ENCODE measurements at places on chromosomes 5 and 9. TPM values are rescaled to one million over a fixed set of nuclear protein-coding genes. Genes with fewer than 3 reads are reported as not detected.

Gene NREP
- total RNA-seq: 2.2 TPM

Gene FOXD4L6
- total RNA-seq: not detected

Gene SLC4A9
- not detected for total RNA-seq

Gene ABITRAM
- total RNA-seq: 23.1 TPM

Gene PCDHGA6
- total RNA-seq: 0.12 TPM

Gene PCDHA9
- not detected for total RNA-seq

Gene SPINK6
- total RNA-seq: 0.27 TPM

Gene FBXW2
- 44.2 TPM for total RNA-seq

Gene PCDHB14
- total RNA-seq: 0.06 TPM

Gene TXNDC8
- total RNA-seq: not detected

Gene PJA2
- 14.3 TPM for total RNA-seq

Gene TTLL11
- total RNA-seq: 4.0 TPM

Gene GRIA1
- total RNA-seq: not detected

Gene PIP5KL1
- total RNA-seq: 1.6 TPM

Gene TAF11L5
- not detected for total RNA-seq

Gene DMRTA1
- total RNA-seq: 0.56 TPM

Gene BTNL9
- 1.0 TPM for total RNA-seq

Gene FAM153A
- not detected for total RNA-seq

Gene CCDC152
- total RNA-seq: not detected

Gene CAVIN4
- 0.39 TPM for total RNA-seq

Gene ZFP62
- total RNA-seq: 9.0 TPM

Gene ANGPTL2
- not detected for total RNA-seq

Gene INSL4
- total RNA-seq: 17.1 TPM
